Mesenteric fat pad (tissue), 1 donor: ENCODE measurements at places on chromosomes 1 and 21. TPM values are rescaled to one million over a fixed set of nuclear protein-coding genes. Genes with fewer than 3 reads are reported as not detected.

DNA sequence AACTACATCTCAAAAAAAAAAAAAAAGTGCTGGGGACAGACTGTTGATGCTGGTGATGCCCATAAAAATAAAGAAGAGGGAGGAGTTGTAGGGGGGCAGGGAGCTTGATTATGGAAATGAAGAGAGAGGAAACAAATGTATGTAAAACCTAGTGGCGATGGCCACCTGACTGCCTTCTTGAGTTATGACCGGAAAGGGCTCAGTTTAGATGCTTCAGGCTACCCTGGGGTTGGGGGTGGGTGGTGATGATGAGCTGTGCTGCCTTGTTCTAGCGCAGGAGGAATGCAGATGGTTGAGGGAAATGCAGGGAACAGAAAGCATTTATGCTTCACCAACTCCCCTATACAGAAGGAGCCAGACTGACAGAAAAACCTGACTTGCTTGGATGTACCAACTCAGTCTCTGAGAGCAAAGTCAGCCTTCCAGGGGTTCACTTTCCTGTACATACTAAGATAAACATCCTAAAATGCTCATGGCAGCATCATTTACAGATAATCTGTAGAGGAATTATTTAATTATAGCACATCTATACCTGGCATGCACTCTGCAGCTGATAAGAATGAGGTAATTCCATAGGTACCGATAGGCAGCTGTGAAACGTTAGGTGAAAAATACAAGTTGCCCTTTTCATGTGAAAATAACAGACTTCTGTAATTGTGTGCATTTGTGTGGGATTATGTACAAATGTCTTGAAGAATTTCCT, 8.0 kb upstream of the BCAR3 start:
- DNase-seq, result no peak

Gene RLF
- 13.1 TPM for total RNA-seq

- DNase-seq, result no peak
Observed at GRCh38 chr1:174702011-174702410, 254.2 kb downstream of the GPR52 start.

- peak; percentile 90 for DNase-seq
Observed at GRCh38 chr1:172144445-172145061, 275.9 kb upstream of the C1orf105 start.

DNA sequence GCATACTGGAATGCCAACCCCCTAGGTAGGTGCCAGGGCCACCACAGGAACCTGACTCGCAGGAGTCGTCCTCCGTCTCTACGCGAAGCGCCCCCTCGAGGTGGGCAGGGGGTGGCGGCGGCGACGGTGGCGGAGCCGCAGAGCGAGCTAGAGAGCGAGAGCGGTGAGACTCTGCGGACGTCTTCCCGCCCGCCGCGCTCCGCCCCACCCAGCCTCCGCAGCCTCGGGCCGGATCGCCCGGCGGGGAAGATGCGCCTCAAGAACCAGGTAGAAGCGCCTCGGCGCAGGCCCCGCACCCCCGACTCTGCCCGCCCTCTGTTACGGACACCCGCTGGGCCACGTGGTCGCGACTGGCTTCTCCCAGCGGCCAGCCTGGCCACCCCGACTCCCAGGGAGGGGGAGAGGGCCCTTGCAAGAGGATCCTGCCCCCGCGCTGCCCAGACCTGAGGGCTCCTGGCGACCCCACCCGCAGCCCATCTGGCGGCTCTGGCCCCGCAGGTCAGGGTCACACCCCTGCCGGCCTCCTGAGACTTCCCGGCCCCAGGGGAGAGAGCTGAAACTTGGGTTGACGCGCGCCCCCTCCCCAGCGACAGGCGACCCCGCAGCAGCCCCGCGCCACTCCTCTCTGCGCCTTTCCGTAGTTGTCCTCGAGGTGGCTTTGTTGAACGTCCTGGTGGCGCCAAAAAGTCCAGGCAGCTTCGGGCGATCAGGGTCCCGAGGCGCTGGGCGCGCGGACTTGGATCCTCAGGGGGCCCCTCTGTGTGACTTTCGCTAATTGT, 24.4 kb upstream of the AGBL4 start:
- no peak for DNase-seq

Gene CNKSR1
- 1.7 TPM for total RNA-seq

DNA sequence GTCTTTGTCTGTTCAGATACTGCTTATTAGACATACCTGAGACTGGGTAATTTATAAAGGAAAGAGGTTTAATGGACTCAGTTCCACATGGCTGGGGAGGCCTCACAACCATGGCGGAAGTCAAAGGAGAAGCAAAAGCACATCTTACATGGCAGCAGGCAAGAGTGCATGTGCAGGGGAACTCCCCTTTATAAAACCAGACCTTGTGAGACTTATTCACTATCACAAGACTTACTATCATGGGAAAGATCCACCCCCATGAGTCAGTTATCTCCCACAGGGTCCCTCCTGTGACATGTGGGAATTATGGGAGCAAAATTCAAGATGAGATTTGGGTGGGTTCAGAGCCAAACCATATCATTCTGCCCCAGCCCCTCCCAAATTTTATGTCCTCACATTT, 7.1 kb upstream of the PSMA5 start:
- no peak for DNase-seq

GRCh38 chr21:41765420-41765821, 1.4 kb downstream of the RIPK4 start:
- no peak for DNase-seq

DNA sequence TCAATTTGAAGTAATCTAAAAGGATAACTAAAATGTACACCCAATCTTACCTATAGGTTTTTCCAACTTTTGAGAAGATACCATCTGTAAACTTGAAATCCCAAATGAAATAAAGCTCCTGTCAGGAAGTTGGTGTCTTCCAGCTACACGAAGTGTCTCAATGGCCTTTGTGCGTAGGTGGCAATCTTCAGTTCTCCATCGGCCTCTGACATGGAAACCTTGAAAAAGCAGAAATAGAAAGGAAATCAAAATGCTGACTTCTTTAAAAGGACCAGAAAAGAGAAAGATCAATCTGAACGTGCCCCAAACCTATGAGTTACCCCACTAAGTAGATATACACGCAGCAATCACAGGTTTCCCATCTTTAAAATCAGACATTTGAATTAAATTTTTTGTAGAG, 10.0 kb downstream of the MKNK1 start:
- DNase-seq, result no peak

- DNase-seq, result no peak
Observed at GRCh38 chr1:202010180-202011015, at the start of gene ELF3. TSS of gene ELF3 (plus strand) at chr1:202010587. CDS start at chr1:202011137, 550 bp downstream.

Gene TRPM2
- total RNA-seq, result 12.0 TPM

Gene SERINC2
- total RNA-seq, result 10.0 TPM

Gene GART
- 99.0 TPM for total RNA-seq

Gene RGS1
- 35.9 TPM for total RNA-seq

DNA sequence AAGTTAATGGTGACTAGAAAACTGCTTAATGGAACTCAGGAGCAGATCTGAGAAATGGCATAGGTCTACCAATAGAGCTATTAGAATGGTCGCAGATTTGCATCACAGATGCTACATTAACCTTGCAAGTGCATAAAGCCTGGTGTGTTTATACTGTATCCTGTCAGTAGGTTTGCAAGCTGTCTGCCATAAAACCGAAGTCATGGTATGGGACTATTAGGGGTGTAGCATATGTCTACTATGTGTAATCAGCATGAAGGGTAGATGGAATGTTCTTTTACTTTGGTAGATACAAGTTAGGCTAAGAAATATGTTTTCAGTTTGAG, 574.2 kb upstream of the ADGRL2 start:
- DNase-seq, result no peak

GRCh38 chr21:32666258-32666657, 54.1 kb upstream of the CFAP298 start:
- DNase-seq, result no peak
